ENCODE measurements at places on chromosomes 13 and 19.

GRCh38 chr19:12864143-12864542 lies 17.1 kb downstream of the DNASE2 start:
- DNase-seq, result no peak

- no peak for DNase-seq
Observed at GRCh38 chr19:377801-378581, 31.0 kb downstream of the C2CD4C start.

DNA sequence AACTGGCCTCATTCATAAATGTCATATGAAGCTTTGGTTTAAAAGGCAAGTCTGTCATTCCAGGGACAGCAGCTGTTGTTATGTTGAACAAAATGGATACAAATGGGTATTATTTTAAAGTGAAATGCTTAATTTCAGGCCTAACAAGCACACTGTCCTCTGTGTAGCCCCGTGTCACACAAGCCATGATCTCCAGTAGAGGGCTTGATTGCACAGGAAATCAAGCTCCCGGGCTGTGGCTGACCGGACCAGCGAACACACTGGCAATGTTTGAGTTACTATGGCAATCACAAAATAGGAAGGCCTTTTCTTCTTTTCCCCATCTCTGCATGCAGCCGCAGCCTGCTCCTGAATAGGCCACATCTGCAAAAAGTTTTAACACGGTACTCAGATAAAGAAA lies 64.0 kb upstream of the GSX1 start:
- peak; percentile 53 for DNase-seq

GRCh38 chr13:22178878-22179277 lies 508.0 kb downstream of the FGF9 start:
- no peak for DNase-seq

DNA sequence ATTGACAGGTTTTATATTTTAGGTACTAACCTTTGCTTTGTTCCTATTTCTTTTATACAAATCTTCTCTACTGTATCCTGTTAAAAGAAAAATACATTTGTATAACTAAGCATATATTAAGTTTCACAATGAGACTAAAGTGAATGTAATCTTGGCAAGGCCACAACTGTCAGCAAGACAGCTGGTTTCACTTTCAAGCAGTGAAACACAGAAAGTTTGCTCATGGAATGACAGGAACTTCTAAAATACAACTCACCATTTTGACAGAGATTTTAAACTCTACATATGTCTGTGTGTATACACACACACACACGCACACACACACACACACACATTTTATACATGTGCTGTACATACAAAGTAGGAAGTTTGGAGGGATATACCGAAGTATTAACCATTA lies 53.3 kb downstream of the PARP4 start:
- DNase-seq, result no peak

GRCh38 chr19:11560404-11561051 lies 1.5 kb upstream of the ELOF1 start:
- peak; percentile 73 for DNase-seq

GRCh38 chr19:18431351-18432197 lies 6.4 kb downstream of the ISYNA1 start:
- no peak for DNase-seq

DNA sequence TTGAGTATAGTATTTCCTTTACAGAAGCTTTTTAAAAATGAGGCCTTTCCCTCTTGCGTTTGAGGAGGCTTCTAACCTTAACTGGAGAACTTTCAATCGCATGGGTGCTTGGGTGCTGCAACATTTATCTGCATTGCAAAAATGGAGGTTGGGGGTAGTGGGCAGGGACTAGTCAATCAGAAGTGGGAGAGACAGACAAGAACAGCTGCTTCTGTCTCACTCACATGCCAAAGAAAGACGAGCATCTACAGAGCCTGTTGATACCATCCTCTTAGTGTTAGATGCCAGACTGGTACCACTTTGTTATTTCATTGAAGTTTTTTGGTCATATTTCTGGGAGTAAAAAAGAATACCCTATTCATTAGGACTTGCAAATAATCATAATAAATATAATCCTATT lies 1292.2 kb downstream of the UQCRFS1 start:
- DNase-seq, result no peak

- no peak for DNase-seq
Observed at GRCh38 chr19:48274173-48274572, 4.3 kb downstream of the ZNF114 start.

DNA sequence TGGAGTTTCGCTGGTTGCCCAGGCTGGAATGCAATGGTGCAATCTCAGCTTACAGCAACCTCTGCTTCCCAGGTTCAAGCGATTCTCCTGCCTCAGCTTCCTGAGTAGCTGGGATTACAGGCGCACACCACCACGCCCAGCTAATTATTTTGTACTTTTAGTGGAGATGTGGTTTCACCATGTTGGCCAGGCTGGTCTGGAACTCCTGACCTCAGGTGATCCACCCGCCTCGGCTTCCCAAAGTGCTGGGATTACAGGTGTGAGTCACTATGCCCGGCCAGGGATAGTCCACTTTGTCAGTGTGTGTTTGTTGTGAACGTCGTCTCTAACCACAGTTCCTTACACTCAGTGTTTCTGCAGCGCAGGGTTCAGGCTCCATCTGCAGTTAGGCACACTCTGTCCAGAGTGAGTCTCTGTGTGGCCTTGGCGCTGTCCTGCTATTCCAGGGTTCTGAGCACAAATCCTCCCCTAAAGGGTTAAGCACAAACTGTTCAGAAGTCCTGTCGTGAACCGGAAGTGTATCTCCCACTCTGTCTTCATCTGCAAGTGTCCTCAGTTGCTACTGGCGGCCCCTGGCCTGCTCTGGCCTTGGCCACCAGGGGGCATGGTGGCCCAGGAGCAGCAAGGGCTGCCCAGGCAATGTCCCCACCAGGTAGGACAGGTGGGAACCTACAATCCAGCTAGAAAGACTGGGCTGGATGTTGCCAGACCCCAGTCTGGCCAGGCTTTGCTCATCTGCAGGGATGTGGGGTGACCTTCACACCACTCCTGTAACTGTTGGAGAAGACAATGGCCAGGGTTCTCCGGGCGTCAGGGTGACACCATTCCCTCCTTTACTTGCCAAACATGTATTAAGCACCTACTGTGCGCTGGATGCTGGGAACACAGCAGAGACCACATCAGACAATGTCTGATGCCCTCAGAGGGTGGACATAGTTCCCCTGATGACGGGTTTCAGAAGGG lies 38.8 kb upstream of the GATAD2A start:
- no peak for DNase-seq

GRCh38 chr19:2949939-2950285 lies 5.1 kb upstream of the ZNF77 start:
- no peak for DNase-seq

- no peak for DNase-seq
Observed at GRCh38 chr19:13028027-13028426, 32.8 kb downstream of the NFIX start.

- no peak for DNase-seq
Observed at GRCh38 chr19:11420429-11421370, 1.6 kb upstream of the RGL3 start.

DNA sequence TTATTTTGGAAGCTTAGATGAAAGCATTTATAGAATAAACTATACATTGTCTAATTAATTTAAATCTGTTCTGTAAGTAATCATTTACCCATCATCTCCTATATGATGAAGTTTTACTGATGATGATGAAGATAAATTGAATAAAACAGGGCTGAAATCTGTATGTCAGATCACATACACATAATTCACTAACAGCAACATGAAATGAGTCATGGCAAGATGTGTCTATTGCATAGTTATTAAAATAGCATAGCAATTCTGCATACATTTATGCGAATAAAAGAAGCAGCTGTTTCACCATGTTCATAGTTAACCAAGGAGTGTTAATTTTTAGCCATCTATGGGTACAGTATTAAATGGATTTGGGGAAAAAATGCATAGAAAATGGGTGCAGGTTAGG lies 424.9 kb downstream of the LIG4 start:
- no peak for DNase-seq

DNA sequence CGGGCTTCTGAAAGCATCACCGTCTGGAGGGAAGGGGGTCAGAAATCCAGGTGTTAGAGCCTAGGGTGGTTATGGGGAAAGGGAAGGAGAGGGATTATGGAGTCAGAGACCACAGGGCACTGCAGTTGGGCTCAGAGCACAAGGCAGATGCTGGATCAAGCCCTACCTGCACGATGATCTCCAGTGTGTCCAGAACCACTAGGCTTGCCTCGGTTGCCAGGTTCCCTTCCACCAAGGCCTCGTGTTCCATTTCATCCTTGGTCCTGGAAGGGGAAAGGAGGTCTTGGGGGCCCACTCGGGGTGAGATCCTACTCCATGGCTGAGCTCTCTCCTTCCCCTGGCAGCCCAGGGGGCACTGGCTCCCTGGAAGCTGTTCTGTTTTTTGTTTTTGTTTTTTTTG lies 17.0 kb upstream of the KANK2 start:
- no peak for DNase-seq

DNA sequence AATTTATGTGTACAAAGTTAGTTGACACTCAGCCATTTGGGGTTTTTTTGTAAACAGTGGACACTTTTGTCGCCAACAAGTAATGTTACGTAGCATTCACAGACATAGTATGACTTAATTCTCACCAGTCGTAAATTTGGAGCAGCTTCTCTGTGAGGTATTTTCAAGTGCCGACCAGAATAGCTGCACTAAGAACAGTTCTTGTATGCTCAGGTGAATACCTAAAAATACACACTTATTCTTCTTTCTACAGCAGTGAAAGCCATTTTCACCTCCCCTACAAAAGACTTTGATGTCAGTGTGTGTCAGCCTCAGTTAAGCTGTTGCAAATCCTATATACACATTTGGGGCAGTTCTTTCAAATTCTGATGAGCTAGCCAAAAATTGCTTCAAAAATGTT lies 206.5 kb downstream of the ENOX1 start:
- no peak for DNase-seq

GRCh38 chr13:113820813-113821651 lies 42.8 kb downstream of the GAS6 start:
- peak; percentile 86 for DNase-seq

- DNase-seq, result no peak
Observed at GRCh38 chr13:91313581-91313980, 33.9 kb upstream of the MIR17HG start.

GRCh38 chr19:27672309-27673047 lies 1540.5 kb downstream of the UQCRFS1 start:
- no peak for DNase-seq

DNA sequence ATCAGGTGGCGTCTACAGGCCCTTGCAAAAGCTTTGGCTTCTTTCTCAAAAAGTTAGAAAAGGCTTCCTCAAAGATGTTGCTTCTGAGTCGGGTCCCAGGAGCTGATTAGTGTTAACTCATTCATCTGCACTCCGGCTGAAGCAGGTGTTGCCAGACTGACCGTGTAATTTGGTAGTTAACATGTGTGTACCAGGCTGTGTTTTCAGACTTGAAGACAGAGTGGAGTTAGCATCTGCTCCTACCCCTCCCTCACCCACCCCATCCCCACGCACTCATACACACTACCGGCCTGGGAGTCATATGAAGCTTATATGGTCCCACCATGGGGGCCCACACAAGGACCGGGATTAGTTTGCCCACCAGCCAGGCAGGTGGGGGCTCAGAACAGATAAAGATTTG lies 111.5 kb downstream of the DNAJC15 start:
- DNase-seq, result no peak

DNA sequence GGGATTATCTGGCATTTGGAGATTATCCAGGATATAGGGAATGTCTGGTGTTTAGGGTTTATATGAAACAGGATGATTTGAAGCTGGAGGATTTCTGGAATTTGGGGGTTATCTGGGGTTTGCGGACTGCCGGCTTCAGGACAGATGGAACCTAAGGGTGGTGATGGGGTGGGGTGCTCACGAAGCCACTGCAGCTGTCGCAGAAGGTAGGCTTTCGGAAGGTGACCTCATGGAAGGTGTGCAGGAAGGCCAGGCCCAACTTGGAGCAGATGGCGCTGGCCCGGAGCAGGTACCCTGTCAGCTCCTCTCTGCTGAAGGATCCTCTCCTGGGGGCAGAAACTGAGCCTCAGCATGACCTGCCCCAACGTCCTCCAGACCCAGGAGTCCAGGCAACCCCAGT lies 9.6 kb downstream of the FAM98C start:
- DNase-seq, result no peak

DNA sequence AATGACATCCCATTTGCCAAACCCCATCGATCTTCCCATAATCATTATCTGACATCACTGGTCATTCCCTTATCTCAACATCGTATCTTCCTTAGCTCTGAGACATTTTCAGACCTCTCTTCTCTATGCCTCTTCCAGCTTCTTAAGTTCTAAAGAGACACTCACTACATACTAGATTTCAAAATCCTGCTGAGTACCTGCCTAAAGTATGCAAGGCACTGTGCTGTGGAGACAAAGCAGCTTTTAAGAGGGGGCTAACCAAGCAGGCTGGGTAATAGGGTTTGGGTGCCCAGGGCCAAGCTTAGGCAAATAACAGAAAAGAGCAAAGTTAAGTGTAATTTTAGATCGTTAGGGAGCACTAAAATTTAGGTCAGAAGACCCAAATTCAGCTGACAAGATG lies 3.4 kb upstream of the POMP start:
- no peak for DNase-seq

GRCh38 chr13:98913741-98914140 lies 64.1 kb downstream of the DOCK9 start:
- DNase-seq, result no peak

GRCh38 chr13:74004109-74004508 lies 130.1 kb downstream of the KLF12 start:
- DNase-seq, result no peak

- DNase-seq, result no peak
Observed at GRCh38 chr13:29933401-29933800, 83.0 kb upstream of the UBL3 start.

GRCh38 chr19:35027851-35028599 lies 2.2 kb upstream of the SCN1B start:
- DNase-seq, result no peak

- no peak for DNase-seq
Observed at GRCh38 chr13:98483601-98484288, 93.2 kb downstream of the STK24 start.

- no peak for DNase-seq
Observed at GRCh38 chr13:109385242-109385560, 401.2 kb downstream of the IRS2 start.

DNA sequence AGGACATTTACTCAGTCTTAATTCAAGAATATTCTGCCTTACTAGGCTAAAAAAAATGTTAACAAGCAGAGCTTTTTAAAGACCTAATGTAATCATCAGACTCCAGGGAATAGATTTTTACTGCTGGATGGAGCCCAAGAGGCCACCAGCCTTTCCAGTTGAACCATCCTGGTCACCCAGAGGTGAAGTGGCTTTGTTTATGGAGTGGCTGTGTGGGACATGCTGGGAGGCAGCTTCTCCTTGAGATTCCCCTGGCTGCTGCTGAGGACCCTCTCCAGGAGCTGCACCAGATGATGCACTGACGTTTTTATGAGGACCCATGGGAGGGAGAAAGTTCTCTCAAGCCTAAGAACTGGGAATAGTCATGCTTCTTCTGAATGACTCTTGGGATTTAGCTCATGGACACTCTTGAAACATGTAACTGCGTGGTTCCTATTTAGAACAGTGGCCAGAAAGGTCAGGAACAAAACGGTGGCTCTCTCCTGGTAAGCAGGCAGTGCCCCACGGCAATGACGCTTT lies 205.9 kb upstream of the MIR17HG start:
- DNase-seq, result no peak

Data from globus pallidus (tissue), 1 donor.